ENCODE measurements at places on chromosomes 2 and 18.

DNA sequence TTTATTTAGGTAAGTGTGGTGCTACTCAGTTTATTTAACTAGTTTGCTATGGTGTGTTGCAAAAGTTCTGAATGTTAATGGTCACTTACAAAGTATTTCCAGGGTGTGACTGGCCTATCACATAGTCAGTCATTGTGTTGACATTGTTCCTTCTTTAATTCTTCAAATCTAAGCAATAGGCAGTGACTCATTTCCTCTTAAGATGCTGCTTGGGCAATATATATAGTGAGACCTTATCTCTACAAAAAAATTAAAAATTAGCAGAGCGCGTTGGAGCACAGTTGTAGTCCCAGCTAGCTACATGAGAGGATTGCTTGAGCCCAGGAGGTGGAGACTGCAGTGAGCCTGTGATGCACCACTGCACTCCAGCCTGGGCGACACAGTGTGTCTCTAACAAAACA is 5.8 kb upstream of the CCDC88A start:
- DNase-seq = no peak

- DNase-seq = no peak
Measured at GRCh38 chr18:43534511-43534910, 257.2 kb upstream of the SYT4 start.

DNA sequence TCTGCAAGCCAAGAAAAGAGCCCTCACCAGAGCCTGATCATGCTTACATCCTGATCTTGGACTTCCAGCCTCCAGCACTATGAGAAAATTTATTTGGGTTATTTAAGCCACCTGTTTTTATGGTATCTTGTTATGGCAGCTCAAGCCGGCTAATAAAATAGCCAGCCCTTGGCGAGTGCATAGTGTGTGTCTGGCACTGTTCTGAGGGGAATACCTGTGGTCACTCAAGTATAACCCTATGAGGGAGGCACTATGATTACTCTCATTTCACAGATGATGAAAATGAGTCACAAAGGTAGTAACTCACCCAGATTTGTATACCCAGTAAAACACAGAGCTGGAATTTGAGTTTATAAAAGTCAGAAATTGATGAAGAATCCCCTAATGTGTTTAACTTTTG is 556.9 kb upstream of the SETBP1 start:
- DNase-seq = no peak

- DNase-seq = no peak
Measured at GRCh38 chr2:158499383-158499782, 42.6 kb downstream of the PKP4 start.

- DNase-seq = no peak
Measured at GRCh38 chr18:9712611-9713010, 4.5 kb downstream of the RAB31 start.

- no peak for DNase-seq
Measured at GRCh38 chr2:113219889-113220641, 46.3 kb downstream of the PSD4 start.

GRCh38 chr2:100977511-100977910 is 24.6 kb upstream of the RPL31 start:
- DNase-seq = no peak

GRCh38 chr2:76204048-76204447 is 493.3 kb upstream of the GCFC2 start:
- no peak for DNase-seq

GRCh38 chr18:22063102-22063501 is 106.3 kb upstream of the GATA6 start:
- DNase-seq = no peak

DNA sequence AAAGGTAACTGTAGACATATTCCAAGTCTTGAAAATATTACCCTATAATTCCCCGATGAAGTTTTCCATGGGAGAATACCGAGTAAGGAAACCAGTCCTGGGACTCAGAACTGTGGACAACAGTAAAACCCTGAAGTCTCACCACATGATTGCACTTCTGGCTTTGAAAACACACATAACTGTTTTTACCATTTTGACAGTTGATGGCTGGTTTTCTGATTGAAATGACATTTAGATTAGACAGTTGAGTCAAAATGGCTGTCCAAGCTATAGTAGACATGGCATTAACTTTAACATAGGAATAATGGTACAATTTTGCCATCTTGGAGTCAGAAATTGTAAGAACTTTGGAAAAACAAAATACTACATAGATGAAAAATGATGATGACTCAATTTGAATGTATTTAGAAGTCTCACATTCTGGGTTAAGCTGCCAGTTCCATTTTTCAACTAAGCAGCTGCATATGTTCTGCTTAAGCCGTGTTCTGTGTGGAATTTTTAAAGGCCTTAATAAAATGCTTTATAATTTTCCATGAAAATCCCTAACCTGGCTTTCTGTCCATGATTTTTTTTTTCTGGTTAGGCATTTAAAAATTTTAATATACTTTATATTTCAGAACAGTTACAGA is 38.3 kb upstream of the WIPF1 start:
- DNase-seq = no peak

GRCh38 chr2:149537092-149537726 is 50.4 kb downstream of the MMADHC start:
- no peak for DNase-seq

DNA sequence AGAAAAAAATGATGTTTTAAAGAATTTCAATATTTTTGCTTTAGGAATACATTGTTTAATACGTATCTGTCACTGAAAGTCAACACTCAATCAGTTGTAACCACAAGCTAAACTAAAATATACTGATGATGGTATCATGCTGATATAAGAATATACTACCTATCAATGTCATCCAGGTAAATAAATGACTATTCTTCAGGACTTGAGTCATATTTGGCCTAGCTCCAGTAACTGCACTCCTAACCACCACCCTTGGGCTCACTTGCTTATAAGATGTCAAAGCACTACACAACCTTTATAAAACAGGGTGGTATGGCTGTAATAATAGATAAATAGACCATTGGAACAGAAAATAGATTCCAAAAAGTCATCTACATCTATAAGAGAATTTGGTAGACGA is 48.8 kb downstream of the RND3 start:
- DNase-seq = no peak

GRCh38 chr18:52678551-52678950 is 338.6 kb downstream of the DCC start:
- no peak for DNase-seq

DNA sequence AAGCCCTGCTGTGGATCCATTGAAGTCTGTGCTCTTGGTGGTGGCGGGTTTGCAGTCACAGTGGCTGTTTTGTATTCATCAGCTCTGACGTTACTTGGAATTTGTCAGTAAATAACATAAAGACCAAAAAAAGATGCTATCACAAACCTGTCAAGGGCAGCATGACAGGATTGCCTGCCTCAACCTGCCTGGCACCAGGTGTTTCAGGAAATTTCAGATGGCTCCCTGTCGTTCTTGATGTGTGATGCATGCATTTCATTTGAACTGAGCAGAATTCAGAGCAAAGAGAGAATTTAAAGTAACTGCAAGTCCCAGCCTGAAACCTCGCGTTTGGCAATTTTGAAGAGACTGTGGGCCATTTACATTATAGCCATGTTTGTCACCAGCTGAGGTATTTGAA is 50.3 kb upstream of the EPC2 start:
- DNase-seq = no peak

GRCh38 chr2:216057688-216058193 is 23.9 kb downstream of the PECR start:
- DNase-seq = peak; percentile 16

DNA sequence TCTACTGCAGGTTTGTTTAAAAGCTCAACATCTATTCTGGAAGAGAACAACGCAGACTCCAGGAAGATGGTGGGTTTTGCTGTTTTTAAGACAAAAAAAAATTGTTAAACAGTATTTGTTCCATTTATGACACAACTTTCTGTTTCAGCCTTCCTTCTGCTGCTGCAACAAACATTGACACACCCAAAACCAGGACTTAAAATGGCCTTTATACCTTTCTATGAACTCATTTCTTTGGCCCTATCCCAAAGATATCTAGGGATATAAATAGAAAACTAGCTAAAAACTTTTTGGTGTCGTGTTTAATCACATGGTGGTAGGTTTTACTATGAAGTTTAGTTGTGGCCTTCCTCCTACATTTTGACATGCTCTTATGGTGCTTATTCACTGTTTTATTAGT is 964 bp upstream of the GALNT3 start:
- DNase-seq = no peak
